BJ (cell line): ENCODE measurements at places on chromosomes 16 and 17. TPM values are rescaled to one million over a fixed set of nuclear protein-coding genes. Genes with fewer than 3 reads are reported as not detected.

DNA sequence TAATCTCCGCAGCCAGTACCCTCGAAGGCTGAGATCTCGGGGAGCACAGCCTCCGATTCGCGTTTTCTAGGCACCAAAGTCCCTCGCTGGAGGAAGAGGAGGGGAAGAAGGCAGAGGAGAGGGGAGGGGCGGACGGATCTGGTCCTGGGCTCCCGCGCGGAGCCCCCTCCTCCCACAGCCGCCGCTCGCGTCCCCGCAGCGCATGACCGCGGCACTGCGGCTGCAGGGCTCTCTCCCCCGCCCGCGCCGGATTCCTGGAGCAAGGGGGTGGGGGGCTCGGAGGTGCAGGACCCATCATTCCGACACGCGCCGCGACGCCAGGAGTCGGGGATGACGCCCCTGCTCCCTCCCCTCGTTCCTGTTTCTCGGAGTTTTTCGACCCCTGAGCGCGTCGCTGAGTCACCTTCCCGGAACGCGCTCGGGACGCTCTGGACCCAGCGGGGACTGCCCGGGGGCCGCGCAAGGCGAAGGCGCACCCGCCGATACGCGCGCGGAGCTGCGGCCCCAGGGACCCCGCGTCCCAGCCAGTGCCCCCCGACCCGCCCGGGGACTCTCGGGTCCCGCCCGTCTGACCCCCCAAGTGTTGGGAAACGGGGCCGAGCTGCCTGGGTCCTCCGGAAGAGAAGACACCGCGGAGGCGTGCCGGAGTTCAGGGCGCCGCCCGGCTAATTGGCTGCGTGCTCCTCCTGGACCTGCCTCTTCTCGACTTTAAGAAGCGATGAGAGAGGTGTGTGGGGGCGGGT, 1.4 kb upstream of the SPHK1 start:
- no peak for DNase-seq

- DNase-seq: peak; percentile 57
Observed at GRCh38 chr17:30831663-30832437, at the start of gene ATAD5. ATAD5 (plus strand) TSS chr17:30831966; CDS start chr17:30832348, 382 bp downstream.

GRCh38 chr17:41692722-41693521, 4.2 kb downstream of the EIF1 start:
- DNase-seq: no peak

GRCh38 chr17:55903028-55903690, 152.3 kb downstream of the PCTP start:
- DNase-seq: no peak

DNA sequence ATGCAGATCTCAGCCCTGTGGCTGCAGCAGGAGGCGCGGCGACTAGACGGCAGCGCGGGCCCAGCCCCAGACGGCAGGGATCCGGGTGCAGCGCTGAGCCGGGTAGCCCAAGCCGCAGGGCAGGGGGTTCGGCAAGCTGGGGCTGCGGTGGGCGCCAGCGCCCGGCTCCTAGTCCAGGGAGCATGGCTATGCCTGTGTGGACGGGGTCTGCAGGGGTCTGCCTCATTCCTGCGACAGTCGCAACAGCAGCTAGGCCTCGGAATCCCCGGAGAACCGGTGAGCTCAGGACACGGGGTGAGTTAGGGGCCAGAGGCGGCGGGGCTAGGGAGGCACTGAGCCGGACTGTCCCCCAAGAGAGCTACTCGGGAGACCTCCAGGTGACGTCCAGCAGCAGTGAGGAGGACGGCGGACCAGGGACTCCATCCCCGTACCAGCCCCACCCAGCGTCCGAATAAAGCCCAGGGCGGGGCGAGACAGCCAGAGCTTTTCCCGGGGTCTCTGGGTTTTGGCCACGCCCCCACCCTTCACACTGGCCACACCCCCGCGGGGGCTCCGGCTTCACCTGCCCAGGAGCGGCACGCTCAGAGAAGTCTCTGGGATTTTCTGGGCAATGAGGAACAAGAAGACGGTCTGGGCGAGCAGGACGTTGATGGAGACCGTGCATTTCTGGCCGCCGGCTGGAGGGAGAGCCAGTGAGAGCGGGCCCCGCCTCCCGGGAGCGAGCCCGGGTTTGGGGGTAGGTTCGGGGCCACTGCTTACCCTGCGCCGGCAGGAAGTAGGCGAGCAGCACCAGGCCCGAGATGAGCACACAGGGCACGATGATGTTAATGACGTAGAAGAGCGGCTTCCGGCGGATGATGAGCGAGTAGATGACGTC, 1.1 kb downstream of the C17orf107 start:
- DNase-seq: no peak

GRCh38 chr16:87895641-87896141, 26.4 kb upstream of the SLC7A5 start:
- DNase-seq: peak; percentile 25

DNA sequence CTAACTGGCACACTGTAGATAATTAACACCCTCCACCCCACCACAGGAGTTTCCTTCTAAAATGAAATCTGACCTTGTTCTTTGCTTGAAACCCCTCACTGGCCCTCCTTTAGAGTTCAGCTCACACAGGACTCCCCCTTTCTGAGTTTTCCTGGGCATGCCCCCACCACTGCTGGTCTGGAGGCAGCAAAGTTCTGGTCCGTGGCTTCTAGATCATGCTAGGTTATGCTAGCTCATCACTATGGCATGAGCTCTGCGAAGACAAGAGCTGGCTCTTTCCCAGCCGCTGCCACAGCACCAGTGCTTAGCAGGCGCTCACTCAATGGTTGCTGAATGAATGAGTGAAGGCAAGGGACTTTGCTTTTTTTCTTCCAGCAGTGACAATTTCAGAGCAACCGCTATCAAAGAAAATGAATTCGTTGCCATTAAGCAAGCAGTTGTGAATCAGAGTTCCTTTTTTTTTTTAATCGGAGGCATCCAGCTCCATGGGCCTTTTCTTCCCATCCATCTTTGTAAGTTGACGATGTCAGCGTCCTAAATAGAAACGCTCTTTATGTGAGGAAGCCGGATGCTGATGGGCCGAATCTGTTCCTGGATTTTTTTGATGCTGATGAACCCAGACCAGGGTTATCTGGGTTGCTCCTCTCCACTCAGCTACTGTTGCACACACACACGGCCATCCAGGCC, 80.8 kb upstream of the NOL11 start:
- no peak for DNase-seq

GRCh38 chr17:27348196-27348595, 54.3 kb downstream of the WSB1 start:
- no peak for DNase-seq

DNA sequence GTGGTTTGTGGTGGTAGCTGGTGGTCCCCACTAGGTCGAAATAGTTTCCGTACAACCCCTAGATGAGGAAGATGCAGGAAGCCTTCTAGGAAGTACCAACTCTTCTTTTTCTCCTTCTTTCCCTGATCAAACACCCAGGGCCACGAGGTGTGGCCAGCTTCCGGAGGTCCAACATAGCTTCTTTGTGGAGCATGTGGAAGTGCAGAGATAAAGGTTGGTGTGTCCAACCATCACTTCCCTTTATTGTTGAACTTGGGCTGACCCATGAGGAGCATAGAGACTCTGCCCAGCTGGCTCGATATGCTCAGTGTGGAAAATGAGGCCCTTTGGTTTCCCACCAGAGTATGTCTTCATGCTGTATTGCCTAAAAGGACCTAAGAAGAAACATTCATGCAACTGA, 6.3 kb upstream of the RGS9 start:
- no peak for DNase-seq

GRCh38 chr17:44587339-44587738, 30.1 kb downstream of the FZD2 start:
- DNase-seq: peak; percentile 85

The HS3ST3B1 gene
- 3.4 and 4.5 TPM in 2 replicates for polyA plus RNA-seq

The FZD2 gene
- polyA plus RNA-seq: 57.1 and 93.1 TPM in 2 replicates

The TBC1D3D gene
- polyA plus RNA-seq: 1.3 and 2.0 TPM in 2 replicates

The SLC16A6 gene
- 0.20 and 0.22 TPM in 2 replicates for polyA plus RNA-seq

The CHST4 gene
- not detected in 2 replicates for polyA plus RNA-seq
